Stimulated activated CD4-positive, alpha-beta T cell treated with anti-CD3 and anti-CD28 coated beads, Interleukin-2, amount 100 ng/mL, for 24 hours (primary cell): ENCODE measurements at places on chromosomes 6 and 20.
A peak's percentile ranks its signal among the peaks of the same experiment; 100 is the strongest.

DNA sequence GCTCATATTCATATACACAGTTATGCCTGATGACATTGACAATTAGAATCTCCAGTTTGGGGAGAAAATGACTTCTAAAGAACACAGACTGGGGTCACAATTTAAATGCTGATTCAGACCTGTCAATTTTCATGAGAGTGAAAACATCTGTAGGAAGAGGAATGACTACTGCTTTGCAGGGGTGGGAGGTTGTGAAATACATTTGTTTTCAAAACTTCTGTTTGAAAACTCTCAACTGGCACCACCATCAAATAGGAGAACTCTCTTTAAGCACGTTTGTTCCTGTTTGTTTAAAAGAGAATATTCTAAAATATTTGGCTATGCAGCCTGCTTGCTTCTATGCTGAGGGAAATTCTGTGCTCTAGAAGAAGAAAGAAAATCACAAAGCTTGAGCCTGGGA is 50.8 kb upstream of the ADGRF5 start:
- no peak for DNase-seq

DNA sequence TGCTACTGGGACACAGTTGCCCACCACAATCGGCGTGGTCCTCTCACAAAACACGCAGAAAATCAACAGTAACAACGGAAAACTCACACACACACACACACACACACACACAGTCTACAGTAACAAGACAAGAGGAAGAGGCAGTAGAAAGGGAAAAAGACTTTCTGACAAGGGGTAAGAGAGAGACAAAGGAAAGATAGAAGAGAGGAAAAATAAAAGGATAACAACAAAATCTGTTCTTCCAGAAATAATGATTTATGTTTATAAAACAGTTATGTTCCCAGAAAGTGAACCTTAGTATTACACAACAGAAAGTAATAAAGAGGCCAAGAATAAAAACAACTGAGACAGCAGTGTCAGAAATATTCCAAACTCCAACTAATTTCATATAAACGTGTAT is 2.9 kb downstream of the RANBP9 start:
- no peak for DNase-seq

- DNase-seq, result no peak
These were observed 77.2 kb downstream of the MDGA1 start for GRCh38 chr6:37620519-37620918.

- no peak for DNase-seq
These were observed 28.7 kb upstream of the EDN1 start for GRCh38 chr6:12261502-12261901.

DNA sequence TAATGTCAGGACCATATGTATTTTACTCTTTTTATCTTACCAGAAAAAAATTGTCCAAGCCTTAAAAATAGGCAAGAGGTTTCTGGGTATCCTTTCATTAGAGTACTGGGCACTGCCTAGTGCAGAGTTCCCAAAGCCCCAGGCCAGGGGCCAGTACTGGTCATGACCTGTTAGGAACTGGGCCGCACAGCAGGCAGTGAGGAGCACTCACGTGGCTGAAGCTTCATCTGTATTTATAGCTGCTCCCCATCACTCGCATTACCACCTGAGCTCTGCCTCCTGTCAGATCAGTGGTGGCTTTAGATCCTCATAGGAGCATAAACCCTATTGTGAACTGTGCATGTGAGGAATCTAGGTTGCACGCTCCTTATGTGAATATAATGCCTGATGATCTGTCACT is 632.9 kb downstream of the UTRN start:
- no peak for DNase-seq

DNA sequence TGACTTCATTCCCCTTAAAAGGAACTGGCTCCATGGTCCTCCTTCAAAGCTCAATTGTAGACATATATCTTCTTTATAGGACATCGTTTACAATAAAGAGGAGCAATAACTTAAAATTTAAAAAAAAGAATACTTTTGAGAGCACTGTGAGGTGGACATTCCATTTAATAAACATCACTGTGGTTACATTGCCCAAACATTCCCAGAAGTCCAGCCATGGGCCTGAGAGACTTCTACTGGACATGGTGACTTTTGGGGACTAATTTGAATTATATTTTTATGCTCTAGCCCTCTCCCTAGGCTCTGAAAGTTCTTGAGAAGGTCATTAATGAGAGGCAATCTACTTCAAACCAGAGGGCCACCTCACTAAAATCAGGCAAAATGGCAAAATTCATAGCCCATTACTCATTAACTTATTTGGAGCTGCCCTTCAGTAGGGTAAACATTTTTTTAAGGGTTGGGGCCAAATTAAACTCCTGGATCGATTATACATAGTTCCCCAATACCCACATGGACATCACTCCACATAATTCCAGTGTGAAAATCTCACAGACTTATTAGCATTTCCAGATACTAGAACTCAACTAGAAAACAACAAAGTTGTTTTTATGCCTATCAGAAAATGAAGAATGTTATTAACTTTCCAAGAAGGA is 17.1 kb downstream of the ISM1 start:
- DNase-seq, result no peak

DNA sequence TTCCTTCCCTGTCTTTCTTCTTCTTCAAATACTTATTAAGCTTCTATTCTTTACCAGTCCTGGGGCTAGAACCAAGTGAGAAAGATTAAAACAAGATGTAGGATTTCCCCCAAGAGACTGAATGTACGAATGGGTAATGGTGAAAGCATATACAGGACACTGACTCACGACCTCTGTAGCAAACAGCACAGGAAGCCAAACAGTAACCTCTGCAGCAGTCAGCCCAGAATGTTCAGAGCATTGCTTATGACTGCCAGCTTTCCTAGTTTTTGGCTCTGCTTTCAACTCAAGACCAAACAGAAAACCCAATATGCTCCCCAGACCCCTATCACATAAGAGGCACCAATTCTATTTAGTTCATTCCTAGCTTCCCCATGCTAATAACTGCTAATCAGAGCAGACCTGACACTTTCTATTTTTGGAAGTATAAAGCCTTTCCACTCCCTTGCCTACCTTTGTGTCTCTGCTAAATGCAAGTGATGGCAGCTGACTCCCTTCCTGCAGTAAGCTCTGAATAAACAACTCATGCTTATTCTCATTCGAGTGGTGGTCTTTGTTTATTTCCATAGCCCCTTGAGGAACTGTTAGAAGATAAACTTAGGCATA is 690.6 kb downstream of the EPM2A start:
- DNase-seq, result no peak

GRCh38 chr6:15451738-15452137 is 205.9 kb downstream of the JARID2 start:
- DNase-seq, result no peak

DNA sequence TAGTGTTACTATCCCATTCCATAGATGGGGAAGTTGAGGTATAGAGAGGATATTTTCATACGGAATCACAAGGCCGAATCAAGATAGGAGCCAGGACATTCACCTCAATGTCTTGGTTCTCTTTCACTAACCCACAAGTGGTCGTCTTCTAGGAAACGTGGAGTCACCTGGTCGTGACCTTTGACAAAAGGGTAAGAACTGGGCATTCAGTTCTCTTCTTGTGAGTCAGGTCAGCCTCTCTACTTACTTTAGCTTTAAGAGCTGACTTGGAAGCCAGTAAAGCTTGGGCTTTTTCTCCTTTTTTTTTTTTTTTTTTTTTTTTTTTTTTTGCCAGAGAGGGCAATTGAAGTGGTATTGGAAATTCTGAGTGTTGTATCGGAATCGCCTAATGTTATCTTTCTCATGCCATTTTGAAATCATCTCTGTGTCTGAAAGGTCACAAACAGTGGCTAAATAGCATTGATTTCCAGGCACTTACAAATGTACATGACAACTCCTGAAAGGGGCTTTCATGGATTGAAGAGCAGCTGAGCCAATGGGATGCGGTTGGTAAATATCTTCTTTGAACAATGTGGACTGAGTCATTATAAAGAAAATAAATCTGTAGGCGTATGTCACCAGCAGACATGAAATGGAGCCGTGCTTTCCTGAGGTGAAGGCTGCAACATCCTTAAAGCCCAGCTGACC is 356.9 kb downstream of the KIF16B start:
- DNase-seq, result no peak

GRCh38 chr20:10247440-10247839 is 28.8 kb downstream of the SNAP25 start:
- no peak for DNase-seq

DNA sequence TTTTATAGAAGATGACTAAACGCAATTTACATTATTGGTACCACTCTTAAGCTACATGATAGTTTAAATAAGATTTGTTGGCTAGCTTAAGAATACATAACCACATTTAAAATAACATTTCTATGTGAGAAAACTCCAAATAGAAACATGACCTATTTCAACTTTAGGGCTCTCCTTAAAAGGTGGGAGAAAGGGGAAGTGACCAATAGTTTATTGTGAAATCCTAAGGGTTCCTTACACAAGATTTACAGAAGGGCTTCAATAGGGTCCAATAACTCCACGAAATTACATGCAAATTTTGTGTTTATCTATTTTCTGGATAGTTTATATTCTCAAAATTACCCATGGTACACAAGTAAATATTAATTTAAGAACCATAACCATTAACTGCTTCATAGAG is 91.6 kb upstream of the DST start:
- DNase-seq, result no peak

DNA sequence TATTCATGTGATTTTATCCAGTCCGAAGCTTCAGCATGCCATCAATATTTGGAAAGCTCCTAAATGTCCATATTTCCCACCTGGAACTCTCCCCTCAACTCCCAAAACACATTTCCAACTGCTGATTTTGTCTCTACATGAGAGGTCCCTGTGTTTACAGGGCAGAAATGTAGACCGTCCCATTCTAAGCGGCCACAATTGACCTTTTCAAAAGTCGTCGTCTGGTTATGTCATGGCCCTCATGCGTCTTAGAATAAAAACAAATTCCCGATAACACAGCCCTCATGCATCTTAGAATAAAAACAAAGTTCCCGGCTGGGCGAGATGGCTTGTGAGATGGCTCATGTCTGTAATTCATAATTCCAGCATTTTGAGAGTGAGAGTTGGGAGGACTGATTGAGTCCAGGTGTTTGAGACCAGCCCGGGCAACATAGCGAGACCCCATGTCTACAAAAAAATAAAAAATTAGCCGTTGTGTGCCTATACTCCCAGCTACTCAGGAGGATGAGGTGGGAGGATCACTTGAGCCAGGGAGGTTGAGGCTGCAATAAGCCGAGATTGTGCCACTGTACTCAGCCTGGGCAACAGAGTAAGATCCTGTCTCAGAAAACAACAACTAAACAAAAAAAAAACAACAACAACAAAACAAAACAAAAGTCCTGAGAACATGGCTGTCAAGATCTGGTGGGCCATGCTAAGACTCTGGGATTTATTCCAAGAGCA is 6.4 kb upstream of the ZNF217 start:
- no peak for DNase-seq

- no peak for DNase-seq
These were observed 106.5 kb downstream of the MMS22L start for GRCh38 chr6:97176468-97176867.

DNA sequence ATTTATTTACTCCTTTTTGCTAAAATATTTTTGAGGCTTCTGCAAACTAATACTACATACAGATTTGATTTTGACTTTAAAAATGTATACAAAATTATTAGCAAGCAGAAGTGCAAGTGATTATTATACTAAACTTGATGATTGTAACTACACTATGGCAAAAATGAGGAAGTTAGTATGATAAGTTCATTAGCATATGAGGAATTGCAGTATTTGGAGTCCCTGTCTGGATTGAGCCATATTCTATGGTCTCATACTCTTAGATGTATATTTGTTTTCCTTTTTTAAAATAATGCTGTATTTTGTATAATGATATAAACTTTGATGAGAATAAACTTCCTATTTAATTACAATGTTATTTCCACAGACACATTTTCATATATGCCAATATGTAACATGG is 13.9 kb downstream of the CRISP3 start:
- DNase-seq, result no peak

DNA sequence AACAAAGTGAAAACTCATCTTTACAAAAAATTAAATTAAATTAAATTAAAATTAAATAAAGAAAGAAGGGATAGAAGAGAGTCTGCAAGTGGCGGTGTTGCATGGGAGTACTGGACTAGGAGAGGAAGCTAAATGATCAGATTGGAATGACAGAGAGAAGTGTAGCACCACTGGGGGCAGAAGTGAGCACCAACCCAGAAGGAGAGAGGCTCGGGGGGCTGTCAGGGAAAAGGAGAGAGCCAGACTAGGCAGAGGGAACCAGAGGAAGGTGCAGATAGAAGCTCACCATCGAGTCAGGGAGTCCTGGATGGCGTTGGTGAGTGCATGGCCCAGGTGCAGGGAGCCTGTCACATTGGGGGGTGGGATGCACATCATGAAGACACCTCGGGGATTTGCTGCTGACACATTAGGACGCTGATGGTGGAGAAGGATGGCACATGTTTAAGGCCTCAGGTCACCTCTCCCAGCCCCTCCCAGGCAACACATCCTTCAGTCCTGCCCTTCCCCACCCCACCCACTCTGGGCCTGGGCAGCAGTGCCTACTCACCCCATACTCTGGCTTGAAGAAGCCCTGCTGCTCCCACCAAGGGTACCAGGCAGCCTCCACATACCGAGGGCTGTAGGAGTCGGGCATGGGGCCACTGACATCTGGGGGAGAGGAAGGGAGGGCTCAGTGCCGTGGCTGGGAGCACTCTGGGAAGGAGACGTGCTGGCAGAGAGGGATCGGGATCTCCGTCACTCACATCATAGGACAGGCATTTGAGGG is 4.0 kb downstream of the VARS1 start:
- peak; percentile 55 for DNase-seq

DNA sequence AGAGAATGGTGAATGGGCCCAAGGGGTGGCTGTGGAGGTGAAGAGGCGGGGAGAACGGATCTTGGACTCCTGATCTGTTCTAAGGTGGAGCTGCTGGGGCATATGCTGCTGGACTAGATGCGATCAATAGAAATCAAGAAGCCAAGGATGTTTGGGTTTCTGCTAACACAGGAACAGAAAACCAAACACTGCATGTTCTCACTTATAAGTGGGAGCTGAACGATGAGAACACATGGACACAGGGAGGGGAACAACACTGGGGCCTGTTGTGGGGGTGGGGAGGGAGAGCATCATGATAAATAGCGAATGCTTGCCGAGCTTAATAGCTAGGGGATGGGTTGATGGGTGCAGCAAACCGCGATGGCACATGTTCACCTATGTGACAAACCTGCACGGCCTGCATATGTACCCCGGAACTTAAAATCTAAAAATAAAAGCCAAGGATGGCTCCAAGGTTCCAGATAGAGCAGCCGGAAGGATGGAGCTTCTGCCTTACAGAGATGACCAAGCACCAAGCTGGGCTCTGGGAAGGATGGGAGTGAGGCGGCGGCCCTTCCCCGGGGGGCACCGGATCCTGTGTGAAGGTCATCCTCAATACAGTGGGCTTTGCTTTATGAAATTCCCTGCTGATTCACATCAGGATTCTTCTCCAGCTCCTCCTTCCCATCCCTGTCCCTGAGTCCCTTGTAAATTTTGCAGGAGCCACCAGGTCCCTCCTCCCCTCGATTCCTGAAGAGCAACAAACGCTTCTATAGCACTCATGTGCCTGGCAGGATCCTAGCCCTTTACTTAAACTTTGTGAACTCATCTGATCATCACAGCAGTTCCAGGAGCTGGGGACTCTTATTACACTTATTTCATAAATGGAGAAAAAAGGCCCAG is 109.2 kb upstream of the PTPN1 start:
- DNase-seq, result no peak

GRCh38 chr6:113901482-113901881 is 44.3 kb downstream of the MARCKS start:
- no peak for DNase-seq
